ENCODE measurements at places on chromosomes 7 and 10. TPM values are rescaled to one million over a fixed set of nuclear protein-coding genes. Genes with fewer than 3 reads are reported as not detected.

The CFAP70 gene
- total RNA-seq = 0.71 TPM

The SMURF1 gene
- total RNA-seq = 13.4 TPM

DNA sequence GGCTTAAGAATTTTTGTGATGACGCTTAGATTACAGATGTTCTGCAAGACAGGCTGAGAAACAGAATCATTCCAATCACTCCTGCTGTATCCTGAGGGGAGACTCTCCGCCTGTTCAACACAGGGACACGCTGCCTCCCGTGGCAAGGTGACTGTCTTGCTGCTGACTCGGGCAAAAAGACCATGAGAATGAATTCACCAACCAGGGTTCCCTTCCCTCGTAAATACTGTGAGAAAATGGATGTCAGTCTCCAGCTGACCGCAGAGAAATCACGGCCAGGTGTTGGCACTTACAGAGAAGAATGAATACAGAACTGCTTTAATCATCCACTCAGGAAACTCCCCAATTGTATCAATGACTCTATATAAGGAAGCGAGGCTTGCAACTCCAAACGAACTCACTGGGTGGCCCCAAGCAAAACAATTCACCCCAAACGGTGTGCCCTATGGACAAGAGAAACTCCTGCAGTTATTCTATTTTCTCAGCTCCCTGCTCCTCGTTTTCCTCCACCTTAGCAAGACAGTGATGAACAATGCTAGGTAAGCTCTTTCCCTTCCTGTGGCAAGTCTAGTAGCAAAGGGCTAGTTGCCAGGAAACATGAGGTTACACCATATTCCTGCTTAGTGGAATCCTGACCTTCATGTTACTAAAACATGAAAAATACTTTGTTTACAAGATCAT lies 22.8 kb downstream of the GNA12 start:
- H3K27me3 ChIP-seq = no peaks in the 10 kb centered on the region
- DNase-seq = peak; percentile 19
- no peak overlapping the region for H3K4me3 ChIP-seq
- peaks cover 43% of the 10 kb centered on the region for H3K4me1 ChIP-seq
- no peak overlapping the region for H3K27ac ChIP-seq

- peaks cover 18% of the 10 kb centered on the region for H3K4me1 ChIP-seq
- H3K27ac ChIP-seq = no peak overlapping the region
- no peak overlapping the region for H3K4me3 ChIP-seq
- no peak for DNase-seq
Measured at GRCh38 chr10:24947304-24948097, 4.9 kb downstream of the PRTFDC1 start.

The MMD2 gene
- total RNA-seq = not detected

Data from activated CD4-positive, alpha-beta T cell treated with anti-CD3 and anti-CD28 coated beads for 36 hours (primary cell).